ENCODE measurements at places on chromosomes 7 and 10.

- DNase-seq, result no peak
These were observed 67.1 kb upstream of the PRR15 start for GRCh38 chr7:29496355-29497020.

GRCh38 chr7:134935701-134936100 lies 50.6 kb upstream of the AGBL3 start:
- no peak for DNase-seq

- no peak for DNase-seq
These were observed 43.1 kb upstream of the FOXK1 start for GRCh38 chr7:4638781-4639575.

DNA sequence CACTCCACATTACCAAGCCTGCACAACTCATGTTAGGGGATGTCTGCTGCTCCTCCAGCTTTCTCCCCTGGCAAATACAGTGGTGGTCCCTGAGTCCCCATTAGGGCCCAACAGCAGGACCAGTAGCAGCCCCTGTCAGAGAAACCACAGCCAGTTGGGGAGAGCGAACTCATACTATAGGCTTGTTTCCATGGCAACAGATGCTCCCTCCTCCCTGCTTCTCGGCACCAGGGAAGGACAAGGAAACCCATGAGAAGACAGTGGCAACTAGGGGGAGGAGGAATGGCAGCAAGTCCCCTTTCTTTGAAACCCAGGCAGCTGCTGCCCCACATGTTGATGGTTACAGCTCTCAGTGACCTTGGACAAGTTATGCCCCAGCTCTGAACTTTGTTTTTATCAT lies 326.4 kb downstream of the KCNMA1 start:
- peak; percentile 47 for DNase-seq

- no peak for DNase-seq
These were observed 280.9 kb downstream of the FGFR2 start for GRCh38 chr10:121317374-121317773.

DNA sequence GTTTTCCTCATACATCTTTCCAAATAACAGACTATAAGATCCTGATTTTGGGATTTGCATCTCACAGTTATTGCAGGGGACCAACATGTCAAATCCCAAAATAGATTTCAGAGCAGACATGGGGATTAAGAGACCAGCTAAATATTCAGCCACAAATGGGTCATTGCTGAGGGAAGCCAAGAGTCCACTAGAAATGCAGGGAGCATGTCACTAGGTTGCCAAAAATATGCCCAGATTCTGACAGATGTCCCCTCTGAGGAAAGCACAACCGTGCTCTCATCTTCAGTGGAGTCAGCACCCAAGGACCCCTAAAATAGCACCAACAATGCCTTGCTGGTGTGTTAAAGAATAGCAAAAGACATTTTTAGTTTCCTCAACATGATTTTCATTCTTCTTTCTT lies 56.2 kb upstream of the AGK start:
- no peak for DNase-seq

GRCh38 chr7:43450894-43451293 lies 132.0 kb upstream of the STK17A start:
- no peak for DNase-seq

DNA sequence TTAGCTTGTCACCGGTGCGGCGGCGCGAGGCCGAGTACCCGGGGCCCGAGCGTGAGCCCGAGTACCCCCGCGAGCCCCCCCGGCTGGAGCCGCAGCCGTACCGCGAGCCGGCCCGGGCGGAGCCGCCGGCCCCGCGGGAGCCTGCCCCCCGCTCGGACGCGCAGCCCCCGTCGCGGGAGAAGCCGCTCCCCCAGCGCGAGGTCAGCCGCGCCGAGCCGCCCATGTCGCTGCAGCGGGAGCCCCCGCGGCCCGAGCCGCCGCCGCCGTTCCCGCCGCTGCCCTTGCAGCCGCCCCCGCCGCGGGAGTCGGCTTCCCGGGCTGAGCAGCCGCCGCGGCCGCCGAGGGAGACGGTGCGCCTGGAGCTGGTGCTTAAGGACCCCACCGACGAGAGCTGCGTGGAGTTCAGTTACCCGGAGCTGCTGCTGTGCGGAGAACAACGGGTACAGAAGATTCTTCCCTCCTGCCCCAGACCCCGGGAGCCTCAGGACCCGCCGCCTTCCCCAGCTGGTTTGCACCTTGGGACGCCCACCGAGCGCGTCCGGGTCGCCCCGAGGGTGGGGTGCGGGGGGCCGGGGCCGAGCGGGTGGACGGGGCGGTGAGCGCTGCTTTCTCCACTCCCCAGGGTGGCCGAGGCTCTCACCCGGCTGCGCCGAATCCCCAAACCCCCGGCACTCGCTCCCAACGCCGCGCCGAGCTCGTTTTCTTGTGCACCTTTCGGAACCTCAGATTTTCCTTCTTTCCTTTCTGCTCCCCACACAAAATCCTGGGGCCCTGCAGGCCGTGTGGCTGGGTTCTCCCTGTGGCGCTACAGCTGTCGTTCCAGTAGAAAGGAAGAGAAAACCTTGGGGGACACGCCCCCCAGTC lies 708 bp downstream of the UBN2 start:
- DNase-seq, result peak; percentile 32

GRCh38 chr7:30893357-30893756 lies 18.3 kb upstream of the AQP1 start:
- no peak for DNase-seq

DNA sequence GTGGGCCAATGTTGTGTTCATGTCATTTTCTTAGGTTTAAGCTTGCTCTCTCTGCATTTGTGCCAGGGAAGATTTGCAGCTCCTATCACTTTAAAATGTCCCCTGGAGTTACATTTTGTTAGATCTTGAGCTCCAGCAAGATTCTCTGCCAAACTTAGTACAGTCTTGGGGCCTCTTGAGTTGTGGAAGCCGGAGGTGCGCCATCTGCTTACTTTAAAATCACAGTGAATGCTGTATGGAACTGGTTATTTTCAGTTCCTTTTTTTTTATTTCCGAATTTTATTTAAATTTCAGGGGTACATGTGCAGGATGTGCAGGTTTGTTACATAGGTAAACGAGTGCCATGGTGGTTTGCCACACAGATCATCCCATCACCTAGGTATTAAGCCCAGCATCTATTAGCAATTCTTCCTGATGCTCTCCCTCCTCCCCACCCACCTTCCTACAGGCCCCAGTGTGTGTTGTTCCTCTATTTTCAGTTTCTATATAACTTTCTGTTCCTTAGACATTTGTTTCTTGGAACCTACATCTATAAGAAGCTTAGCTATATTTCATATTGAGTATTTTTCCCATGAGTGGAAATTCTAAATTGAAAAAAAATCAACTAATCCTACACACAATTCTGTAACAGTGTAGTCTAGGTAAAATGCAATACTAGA lies 114.4 kb upstream of the CREB5 start:
- no peak for DNase-seq

DNA sequence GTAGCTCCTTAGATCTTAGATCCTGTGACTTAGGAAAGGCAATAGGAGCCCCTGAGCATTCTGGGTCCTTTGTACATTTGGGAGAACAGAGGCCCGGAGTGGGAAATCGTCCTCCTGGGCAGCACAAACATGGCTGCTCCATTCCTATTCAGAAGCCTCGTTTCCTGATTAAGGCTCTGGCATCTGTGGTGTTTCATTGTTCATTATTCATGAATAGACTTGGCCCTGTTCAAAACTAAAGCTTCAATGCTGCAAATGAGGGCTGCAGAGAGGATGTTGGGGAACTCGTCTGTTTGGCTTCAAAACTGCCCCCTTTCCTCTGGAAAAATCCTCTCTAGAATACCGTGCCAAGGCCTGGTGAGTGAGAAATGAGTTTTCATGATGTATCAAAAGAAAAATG lies 3.4 kb upstream of the HTRA1 start:
- no peak for DNase-seq

DNA sequence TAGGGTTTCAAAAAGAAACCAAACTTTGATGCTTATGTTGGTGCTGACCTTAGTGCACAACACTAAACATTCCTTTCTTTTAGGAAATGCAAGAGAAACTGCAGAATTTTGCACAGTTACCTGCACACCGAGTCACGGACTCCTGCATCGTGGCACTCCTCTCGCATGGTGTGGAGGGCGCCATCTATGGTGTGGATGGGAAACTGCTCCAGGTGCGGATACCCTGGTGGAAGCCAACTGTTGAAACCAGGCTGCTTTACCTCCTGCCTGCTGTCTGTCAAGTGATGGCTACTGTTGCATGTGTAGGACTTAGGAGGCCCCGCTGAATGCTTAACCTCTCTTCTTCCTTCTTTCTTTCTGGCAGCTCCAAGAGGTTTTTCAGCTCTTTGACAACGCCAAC lies 11.7 kb downstream of the CASP2 start:
- DNase-seq, result peak; percentile 57

GRCh38 chr7:50751146-50751545 lies 31.6 kb downstream of the GRB10 start:
- no peak for DNase-seq

- DNase-seq, result no peak
These were observed 36.0 kb downstream of the C10orf120 start for GRCh38 chr10:122663516-122664130.

GRCh38 chr7:33909755-33910154 lies 4.4 kb downstream of the BMPER start:
- DNase-seq, result no peak

- no peak for DNase-seq
These were observed 195.0 kb upstream of the AGK start for GRCh38 chr7:141356161-141356560.

GRCh38 chr7:40945788-40946187 lies 757.1 kb downstream of the INHBA start:
- no peak for DNase-seq

- DNase-seq, result no peak
These were observed 35.7 kb upstream of the EBLN1 start for GRCh38 chr10:22253580-22253882.

GRCh38 chr10:120656107-120656506 lies 195.1 kb upstream of the WDR11 start:
- no peak for DNase-seq

- no peak for DNase-seq
These were observed 100.3 kb upstream of the ANK3 start for GRCh38 chr10:60490013-60490412.

GRCh38 chr7:28549998-28550397 lies 137.7 kb downstream of the CREB5 start:
- DNase-seq, result no peak

- DNase-seq, result peak; percentile 82
These were observed 48.6 kb upstream of the CNPY1 start for GRCh38 chr7:155594961-155595366.

- DNase-seq, result no peak
These were observed 116.1 kb downstream of the ST7 start for GRCh38 chr7:117069379-117069778.

GRCh38 chr7:147833970-147834369 lies 756.6 kb upstream of the C7orf33 start:
- no peak for DNase-seq

- no peak for DNase-seq
These were observed 12.6 kb downstream of the FGF8 start for GRCh38 chr10:101763141-101763846.

DNA sequence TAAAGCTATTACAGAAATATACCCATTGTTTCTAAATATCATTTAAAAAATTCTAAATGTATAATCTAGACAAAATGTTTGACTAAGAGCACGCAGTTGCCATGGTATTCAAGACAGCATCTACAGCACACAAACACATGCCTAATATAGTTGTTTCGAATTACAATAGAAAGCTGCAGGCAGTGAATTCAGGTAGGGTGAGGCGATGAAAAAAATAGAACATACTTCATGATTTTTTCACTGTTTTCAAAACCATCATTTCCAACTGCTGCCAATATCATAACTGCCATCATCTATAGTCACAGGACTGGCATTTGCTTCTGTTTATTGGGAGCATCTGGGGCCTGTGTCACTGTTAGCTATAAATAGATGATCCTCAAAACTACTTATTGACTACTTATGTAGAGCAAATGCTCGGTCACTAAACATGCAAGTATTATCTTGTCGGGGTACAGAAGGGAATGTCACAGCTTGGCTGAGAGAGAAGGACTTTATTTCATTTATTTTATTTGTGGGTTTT lies 34.4 kb upstream of the OTUD1 start:
- no peak for DNase-seq

DNA sequence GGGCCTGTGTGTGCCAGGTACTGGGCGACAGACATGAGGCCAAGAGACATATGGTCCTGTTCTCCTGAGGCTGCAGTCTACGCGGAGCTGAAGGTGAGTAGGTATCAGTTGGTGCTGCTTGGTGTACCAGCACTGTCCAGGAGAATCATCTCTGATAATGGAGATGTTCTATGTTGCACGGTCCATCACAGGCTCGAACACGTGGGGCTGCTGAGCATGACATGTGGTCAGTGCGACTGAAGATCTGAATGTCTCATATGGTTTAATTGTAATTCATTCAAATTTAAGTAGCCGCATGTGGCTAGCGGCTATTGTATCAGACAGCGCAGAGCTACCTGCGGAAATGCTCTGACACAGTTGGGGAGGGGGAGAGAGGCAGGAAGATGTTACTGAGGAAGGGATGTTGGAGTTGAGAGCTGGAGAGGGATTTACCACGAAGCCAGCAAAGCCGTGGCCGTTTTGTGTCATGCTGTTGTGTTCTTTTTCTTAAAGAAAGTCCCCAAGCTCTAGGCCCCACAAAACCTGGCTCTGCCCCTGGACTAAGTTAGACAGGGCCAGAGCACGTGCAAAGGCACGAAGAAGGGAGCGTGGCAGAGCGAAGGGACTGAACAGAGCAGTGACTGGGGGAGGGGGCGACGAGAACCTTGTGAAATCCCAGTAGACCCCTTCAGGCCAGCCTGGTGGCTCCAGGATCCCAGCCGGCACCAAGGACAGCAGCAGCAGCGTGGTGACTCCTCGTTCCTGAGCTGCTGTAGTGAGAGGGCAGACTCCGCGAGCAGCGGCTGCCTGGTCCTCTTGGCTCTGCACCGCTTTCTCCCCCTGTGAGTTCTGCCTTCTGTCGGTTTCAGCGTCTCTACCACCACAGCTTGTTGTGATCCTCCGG lies 20.0 kb downstream of the SMKR1 start:
- peak; percentile 81 for DNase-seq

DNA sequence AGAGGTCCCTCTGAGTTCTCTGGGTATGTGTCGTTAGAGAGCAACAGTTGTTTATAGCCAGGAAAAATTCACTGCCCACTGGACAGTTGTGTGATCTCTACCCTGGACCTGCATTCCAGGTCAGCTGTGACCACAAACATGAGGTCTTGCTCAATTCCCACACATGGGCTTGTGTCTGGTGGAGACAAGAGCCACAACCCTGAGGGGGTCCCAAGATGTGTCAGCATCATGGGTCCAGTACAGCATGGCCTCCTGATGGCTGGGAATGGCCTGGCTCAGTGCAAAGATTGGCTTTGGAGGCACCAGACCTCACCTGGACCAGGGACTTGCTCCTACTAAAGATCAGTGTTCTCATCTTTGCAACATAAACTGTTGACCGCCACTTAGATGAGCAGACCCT lies 751.6 kb downstream of the GRID1 start:
- DNase-seq, result peak; percentile 6

- DNase-seq, result no peak
These were observed 347.9 kb downstream of the GRID1 start for GRCh38 chr10:86018735-86019058.

- no peak for DNase-seq
These were observed 35.1 kb downstream of the SDK1 start for GRCh38 chr7:3336042-3336665.

- DNase-seq, result no peak
These were observed 89.3 kb upstream of the PRKCQ start for GRCh38 chr10:6669269-6669859.

- DNase-seq, result no peak
These were observed 20.7 kb downstream of the MDFIC start for GRCh38 chr7:114942446-114943175.

GRCh38 chr10:110226926-110227641 lies 19.7 kb downstream of the MXI1 start:
- DNase-seq, result peak; percentile 70

GRCh38 chr10:30182191-30183054 lies 123.0 kb upstream of the JCAD start:
- DNase-seq, result no peak

All from H9 (cell line).